ENCODE measurements at places on chromosomes 16 and 17.

DNA sequence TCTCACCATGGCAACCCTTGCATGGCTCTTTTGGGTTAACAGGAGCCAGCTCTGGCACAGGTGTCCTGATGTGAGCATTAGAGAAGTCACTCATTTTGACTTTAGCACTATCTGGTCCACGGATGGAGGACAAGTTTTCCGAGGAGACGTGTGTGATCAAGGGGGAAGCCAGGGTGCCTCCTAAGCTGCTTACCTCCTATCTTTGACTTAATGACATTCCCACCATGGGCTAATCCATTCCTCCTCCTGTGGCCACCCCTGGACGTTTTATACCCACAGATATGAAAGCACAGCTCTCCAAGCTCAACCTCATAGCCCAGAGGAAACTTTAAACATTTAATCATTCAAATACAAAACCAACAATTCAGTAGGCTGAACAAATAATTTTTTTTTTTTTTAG, 18.8 kb downstream of the MPP2 start:
- DNase-seq, result no peak

GRCh38 chr16:11783319-11784037, 13.6 kb downstream of the ZC3H7A start:
- no peak for DNase-seq

DNA sequence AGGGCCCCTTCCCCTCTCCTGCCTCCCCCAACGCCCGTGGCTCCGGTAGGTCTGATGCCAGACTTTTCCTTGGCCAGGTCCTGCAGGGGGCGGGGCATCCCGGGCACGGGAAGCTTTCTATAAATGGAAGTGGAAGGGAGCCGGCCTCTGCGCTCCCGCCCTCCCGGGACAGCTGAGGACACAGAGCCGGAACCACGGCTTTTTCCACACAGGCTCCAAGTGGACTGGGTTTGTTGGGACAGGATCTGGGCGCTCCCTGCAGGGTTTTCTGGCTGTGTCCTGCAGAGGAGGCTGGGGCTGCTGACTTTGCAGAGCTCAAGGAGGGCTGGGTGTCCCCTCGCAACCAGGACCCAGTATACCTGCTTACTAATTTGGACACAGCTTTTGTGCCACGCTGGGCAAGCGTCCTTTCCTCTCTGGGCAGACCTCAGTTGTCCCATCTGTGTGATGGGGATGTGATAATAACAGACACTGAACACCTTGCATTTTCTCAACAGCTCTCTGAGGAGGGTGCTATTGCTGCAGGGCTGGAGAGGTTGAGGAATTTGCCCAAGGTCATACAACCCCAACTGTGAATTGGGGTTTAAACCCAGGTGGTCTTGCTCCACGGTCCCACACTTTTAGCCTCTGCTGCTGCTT, 1.8 kb downstream of the TNS4 start:
- peak; percentile 45 for DNase-seq

DNA sequence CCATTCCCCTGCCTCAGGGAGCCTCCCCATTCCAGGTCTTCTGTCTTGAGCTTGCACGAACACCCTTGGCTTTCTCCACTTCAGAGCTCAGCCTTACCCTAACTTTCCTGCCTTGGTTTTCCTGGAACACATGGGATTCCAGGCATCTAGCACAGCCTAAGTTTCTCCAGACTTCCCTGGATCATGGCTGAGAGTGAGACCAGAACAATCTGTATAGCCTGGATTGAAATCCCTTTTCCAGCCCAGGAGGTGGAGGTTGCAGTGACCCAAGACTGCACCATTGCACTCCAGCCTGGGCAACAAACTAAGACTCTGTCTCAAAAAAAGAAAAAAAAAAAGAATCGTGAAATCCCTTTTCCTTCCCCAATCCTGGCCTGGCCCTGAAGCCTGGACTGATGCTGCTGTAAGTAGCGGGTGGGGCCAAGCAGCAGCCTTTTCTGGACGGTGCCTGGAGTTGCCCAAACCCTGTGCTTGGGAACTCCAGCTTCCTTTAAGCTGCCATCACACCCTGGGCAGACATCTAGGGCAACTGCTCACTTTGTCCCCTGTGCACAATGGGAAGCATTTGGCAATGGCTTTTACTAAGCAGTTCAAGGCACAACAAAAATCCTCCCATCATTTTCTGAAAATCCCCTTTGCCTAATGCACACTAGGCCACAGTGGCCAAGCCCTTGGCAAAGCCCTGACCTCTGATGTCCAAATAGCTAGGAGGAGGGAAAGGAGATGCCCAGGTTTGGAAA, 12.0 kb upstream of the SLC16A5 start:
- DNase-seq, result no peak

GRCh38 chr16:49822649-49823370, 33.1 kb downstream of the ZNF423 start:
- no peak for DNase-seq

DNA sequence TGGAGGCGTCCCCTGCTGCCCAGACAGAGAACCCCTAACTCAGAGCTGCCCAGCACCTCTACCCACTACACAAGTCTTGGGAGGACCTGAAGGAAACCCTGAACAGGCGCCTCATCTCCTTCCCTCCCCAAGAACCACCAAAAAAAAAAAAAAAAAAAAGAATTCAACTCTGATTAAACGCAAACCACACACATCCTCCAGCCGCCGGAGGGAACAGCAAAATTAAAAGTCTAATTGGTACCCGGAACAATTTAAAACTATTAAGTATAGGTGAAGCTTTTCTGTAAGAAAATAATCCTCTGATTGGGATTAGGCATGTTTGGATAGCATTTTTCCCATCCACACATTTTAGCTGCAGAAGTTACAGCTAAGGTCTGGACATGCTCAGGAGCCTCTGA, 202.7 kb downstream of the ZNF423 start:
- DNase-seq, result no peak

GRCh38 chr16:13873835-13874438, 46.0 kb upstream of the ERCC4 start:
- peak; percentile 41 for DNase-seq

DNA sequence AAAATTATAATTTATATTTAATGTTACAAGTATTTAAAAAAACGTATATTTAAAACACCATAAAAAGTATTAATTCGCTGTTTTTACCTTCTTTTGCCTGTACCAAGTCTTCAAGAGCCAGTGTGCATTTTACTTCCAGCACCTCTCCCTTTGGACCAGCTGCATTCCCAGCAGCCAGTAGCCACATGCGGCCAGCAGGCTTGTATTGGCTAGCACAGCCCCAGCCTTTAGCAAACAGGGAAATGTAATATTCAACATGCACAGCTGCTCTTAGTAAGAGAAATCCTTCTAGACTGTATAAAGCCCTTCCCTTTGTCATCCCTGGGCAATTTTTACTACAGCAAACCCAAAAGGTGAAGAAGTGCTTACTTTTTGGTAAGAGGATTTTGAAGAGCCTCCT, 6.6 kb downstream of the DHODH start:
- DNase-seq, result no peak

- no peak for DNase-seq
These were observed 788 bp downstream of the METTL22 start for GRCh38 chr16:8622315-8622656.

- DNase-seq, result no peak
These were observed 118.8 kb downstream of the ITFG1 start for GRCh38 chr16:47342055-47342454.

- DNase-seq, result no peak
These were observed 101.2 kb downstream of the ZNF423 start for GRCh38 chr16:49754495-49755312.

DNA sequence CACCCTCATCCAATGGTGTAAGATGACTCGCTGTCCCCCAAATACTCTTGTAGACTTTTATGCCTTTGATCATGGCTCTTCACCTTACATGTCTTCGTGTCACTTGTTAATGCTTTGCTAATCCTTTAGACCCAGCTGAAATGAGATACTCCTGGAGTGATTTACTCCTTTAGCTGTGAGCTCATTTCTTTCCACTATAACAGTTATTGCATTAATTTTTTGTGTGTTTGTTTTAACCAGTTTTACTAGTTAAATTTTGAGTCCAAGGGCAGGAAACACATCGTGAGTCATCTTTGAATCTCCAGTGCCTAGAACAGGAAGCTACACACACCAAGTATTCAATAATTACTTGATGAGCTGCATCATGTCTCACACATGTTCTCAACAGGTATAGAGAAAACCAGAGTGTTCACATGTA, 6.5 kb upstream of the CTCF start:
- DNase-seq, result no peak

GRCh38 chr16:66342294-66342900, 24.1 kb upstream of the CDH5 start:
- peak; percentile 74 for DNase-seq
